ENCODE measurements at places on chromosomes 12 and 14.

- DNase-seq = no peak
Observed at GRCh38 chr12:123118497-123118896, 32.4 kb downstream of the PITPNM2 start.

GRCh38 chr14:55101698-55102097, 27.4 kb upstream of the LGALS3 start:
- DNase-seq = no peak

GRCh38 chr14:21257394-21257909, 11.8 kb downstream of the HNRNPC start:
- no peak for DNase-seq

GRCh38 chr12:104863296-104863948, 94.7 kb downstream of the SLC41A2 start:
- DNase-seq = no peak

GRCh38 chr12:57518920-57519795, 1.2 kb downstream of the DDIT3 start:
- no peak for DNase-seq

Measured in kidney capillary endothelial cell (primary cell).